ENCODE measurements at places on chromosomes 7 and 10.

GRCh38 chr10:42942279-42942950, 134.5 kb upstream of the RET start:
- no peak for DNase-seq

- DNase-seq = no peak
Measured at GRCh38 chr7:29306319-29306991, 111.9 kb downstream of the CHN2 start.

DNA sequence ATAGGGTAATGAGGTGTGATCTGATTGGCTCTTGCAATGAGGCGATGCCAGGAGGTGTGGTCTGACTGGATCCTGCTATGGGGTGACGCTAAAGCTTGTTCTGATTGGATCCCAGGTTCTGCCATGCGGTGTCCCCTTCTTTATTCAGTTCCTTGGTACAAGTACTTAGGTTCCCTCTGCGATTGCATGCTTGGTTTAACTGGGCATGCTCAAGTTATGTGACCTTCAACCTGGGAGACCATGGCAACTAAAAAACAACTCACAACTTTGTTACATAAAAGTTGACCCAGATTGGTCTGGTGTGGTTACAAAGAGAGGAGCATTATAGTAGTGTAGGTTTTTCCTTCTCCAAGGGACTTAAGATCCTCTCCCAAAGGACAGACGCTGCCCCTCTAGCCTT, 49.5 kb upstream of the DNAJC1 start:
- DNase-seq = no peak

DNA sequence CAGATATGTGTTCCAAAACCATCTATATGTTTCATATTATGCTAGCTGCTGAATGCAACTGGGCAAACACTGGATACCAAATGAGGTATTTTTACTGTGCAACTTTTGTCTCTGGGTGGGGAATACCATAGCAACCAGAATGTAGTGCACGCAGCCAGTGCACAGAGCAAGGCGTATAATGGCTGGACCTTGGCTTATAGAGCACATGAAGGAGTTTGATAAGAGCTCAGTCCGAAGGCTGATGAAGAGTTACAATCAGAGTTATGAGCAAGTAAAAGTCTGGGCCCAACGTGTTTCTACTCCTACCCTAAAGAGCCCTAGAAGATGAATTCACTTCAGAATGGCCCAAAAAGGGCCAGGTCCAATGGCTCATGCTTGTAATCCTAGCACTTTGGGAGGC, 82.2 kb downstream of the MET start:
- no peak for DNase-seq

DNA sequence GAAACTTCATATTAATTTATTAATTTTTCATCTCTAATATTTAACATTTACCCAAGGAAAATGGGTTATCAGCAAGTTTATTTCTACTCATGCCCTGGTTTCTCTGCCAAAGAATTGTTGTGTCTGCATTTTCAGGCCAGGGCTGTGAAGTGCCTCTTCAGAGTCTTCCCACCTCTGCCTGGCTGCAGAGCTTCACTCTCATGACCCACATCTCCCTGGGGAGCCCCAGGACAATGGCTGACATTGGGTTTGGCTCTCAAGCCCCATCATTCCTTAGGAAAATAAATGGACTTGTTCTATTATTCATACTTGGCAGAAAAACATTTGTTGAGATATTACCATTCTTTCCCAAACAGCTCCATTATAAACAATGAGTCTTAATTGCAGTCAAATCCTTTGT, 30.3 kb downstream of the CACNA2D1 start:
- no peak for DNase-seq

- DNase-seq = no peak
Measured at GRCh38 chr10:44426247-44427034, 41.5 kb upstream of the CXCL12 start.

DNA sequence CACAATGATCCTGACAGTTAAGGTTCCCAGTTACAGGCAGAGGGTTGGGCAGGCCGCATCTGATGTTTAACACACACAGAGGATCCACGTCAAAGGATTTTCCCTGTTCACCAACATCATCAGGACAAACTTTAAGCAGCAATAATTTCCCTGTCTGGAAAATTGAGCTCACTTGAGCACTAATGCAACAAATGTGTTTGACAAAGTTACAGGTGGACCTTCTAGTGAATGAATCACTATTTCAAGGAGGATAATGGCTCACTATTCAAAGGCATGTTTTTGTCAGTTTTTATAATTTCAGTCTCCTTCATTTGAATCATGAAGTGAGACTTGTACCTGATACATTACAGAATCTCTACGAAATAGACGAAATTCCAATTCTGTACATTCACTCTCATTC, 127.3 kb downstream of the DIP2C start:
- DNase-seq = no peak

- DNase-seq = no peak
Measured at GRCh38 chr10:60604342-60604741, 173.9 kb upstream of the CDK1 start.

Measured in stimulated activated naive CD8-positive, alpha-beta T cell treated with anti-CD3 and anti-CD28 coated beads, Interleukin-15, amount 100 ng/mL, for 72 hours (primary cell).